GM12878 (cell line): ENCODE measurements at places on chromosomes 7 and 10. TPM values are rescaled to one million over a fixed set of nuclear protein-coding genes. Genes with fewer than 3 reads are reported as not detected.

Gene ATP5F1C
- 319 TPM in 2 replicates for total RNA-seq

DNA sequence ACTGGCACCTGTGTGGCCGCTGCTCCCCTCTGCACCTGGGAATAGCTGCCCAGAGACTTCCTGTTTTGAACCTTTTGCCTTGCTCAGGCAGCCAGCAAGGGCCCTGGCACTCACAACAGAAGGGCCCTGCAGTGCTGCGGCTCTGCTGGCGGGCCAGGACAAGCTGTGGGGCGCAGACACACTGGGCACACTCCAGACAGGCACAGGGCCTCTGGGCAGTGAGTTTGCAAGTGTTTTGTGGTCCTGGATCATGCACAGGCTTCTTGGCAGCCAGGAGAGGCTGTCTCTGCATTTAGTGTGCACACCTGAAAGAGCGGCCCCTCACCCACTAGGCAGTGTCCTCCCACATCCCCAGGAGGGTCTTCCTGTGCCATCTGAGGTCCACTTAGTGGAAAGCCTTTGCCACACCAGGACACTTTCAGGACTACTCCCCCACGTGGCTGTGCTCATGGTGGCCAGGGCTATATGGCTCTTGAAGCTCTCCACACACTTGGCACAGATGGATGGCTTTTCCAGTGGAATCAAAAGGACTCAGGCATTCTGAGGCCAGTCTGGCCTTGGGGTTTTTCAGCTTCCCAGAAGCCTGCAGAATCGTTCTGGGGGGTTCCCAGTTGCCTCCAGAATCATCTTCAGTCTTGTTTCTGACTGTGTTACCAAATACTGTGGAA is 5.0 kb upstream of the ATP6V0E2 start:
- no peak for DNase-seq

GRCh38 chr7:151245360-151246101 is 3.0 kb downstream of the SMARCD3 start:
- DNase-seq: no peak

DNA sequence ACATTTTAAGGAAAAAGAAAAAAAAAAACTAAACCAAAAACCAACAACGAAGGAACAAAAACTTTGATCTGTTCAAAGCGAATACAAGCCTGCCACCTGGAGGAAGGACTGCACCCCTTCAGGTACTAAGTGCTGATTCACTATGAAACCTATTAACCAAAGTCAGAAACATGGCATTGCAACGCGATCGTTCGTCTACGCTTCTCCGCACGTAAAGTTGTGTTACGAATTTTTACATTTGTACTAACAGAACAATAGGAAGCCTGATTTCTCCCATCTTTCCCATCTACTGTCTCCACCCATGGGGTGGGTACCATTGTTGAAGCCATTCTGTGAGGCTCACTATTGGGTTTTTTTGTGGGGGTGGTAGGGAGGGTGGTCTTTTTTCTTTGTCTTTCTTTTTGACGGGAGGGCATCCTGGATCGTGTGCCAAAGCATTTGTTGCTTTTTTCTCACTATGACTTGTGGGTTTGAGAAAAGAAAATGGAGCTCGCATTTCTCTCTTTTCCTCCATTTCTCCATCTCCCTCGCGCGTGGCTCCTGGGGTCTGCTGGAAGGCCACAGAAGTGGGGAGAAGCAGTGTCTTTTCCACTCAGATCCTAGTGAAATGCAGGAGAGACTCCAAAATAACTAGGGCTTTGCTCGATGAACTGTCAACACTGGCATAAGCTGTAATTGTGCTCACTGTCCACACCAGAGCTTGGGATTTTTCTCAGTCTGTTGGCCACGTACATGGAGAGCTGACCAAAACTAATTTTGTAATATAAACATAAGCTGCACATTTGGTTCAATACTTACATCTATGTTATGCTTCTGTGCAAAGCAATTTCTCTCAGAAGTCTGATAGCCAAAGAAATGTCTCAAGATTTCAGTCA is 100.9 kb upstream of the YAE1 start:
- peak; percentile 17 for DNase-seq

DNA sequence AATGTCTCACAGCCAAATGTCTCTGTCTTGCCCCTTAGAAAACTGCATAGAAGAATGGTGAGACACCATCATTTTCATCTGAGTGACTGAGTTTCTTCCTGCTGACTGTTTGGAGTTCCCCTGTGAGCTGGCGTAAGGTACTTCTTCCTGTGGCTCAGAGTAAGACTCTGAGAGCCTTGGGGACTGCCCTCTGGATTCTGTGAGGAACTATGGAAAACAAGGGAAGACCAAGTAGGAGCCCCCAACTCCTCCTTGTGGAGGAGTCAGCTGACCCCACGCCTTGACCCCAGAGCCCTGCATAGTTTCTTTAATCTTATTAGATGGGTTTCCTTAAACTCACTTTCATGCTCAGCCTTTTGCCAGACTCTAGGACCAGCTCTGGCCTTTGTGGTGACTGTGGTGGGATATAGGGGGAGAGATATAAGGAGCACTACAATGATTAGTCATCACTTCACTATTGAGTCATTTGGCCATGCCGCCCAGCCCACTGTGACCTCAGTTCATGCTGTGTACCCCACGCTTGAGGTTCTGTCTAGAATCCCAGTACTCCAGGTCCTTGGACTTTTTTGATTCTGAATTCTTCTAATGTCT is 51.8 kb upstream of the FAM133B start:
- DNase-seq: no peak

Gene FAM13C
- 0.13 TPM in 1 of 2 replicates, not detected in the other for total RNA-seq

GRCh38 chr7:74284781-74285259 is 4.4 kb upstream of the CLIP2 start:
- peak; percentile 80 for DNase-seq

DNA sequence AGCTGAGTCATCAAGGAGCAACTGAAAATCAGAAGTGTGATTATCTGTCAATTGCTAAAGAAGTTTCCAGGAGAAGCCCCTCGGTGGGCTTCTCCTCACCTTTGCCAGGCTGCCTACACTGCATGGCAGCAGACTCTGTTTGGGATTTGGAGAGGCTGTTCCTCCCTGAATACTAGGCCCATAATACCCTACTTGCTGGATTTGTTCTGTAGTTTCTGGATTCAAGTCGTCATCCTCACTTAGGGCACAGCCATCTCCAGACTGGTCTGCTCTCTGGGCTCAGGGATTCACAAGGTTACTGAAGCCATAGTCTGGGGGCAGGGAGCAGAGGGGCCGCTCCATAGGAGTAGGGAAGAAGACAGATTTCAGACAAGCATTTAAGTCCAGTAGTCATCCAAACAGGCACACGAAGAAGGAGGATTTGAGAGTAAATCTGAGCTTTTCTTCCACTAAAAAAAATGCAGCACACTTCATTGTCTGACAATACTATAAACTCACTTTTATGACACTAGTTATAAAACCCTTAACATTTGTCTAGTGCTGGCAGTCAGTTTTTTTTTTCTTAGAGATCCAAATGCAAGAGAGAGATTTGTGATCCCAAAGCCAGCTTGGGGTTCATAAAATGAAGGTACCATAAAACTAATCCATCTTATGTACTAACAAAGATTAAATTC is 723.3 kb downstream of the GRID1 start:
- DNase-seq: no peak

- DNase-seq: no peak
These were observed 475.4 kb upstream of the GHITM start for GRCh38 chr10:83663918-83664317.

DNA sequence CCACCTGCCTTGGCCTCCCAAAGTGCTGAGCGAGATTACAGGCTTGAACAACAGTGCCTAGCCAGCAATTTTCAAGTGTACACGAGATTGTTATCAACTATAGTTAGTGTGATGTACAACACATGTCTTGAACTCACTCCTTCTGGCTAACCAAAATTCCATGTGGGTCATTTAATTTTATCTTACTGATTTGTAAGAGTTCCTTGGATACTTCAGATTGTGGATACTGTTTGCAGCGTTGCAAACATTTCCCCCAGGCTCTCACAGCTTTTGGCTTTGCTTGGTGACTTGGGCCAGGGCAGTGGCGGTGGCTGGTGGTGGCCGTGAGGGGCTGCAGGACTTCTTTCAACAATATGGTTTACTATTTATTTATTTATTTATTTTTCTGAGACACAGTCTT is 8.5 kb upstream of the TMEM270 start:
- no peak for DNase-seq

GRCh38 chr10:11742779-11743298 is 657 bp downstream of the ECHDC3 start:
- DNase-seq: no peak

Gene CFAP46
- not detected in 2 replicates for total RNA-seq

GRCh38 chr10:111151595-111152307 is 74.9 kb downstream of the ADRA2A start:
- no peak for DNase-seq

GRCh38 chr10:44962870-44963738 is 3.5 kb downstream of the RASSF4 start:
- DNase-seq: no peak

Gene CCL26
- not detected in 2 replicates for total RNA-seq

DNA sequence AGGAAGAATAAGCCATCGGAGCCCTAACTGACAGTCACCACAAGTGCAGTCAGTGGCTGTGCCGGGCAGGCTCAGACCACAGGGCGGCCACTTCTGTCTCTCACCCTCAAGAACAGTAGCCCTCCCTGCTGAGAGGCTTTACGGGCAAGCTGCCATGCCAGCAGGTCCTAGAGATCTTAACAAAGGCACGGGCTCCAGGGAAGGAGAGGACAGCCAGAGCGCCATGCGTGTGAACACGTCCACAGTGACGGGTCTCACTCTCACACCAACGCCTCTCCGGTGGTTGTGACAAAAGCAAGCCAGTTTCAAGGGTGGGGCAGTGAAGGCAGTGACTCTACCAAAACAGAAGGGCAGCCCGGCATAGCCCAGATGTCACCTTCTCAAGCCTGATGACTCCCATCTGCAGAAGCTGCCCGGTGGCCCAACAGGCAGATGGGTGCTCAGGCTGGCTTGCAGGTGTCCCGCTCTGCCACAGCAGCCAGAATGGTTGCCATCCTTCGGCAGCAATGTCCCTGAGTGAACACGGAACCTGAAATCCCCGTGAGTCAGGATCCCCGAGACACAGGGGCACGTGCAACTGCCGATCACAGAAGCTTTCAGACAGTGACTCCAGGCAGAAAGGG is 102.0 kb downstream of the FAM53B start:
- no peak for DNase-seq
